Stimulated activated CD8-positive, alpha-beta memory T cell treated with anti-CD3 and anti-CD28 coated beads, Interleukin-4, amount 100 ng/mL, for 4 hours (primary cell): ENCODE measurements at places on chromosomes 4 and X.

DNA sequence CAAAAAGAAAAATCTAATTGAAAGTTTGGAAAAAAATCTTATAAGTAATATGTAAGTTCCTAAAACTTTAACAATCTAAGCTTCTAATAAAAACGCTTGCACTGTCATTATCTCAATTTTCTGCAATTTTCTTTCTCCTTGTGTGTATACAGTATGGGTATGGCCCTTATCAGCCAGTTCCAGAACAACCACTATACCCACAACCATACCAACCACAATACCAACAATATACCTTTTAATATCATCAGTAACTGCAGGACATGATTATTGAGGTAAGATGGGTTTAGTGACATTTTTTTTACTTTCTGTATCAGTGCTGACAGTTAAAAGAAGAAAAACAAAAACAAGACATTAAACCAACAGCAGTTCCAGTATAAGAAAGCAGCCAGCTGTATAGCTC, 4.9 kb downstream of the STATH start:
- DNase-seq: no peak

GRCh38 chrX:153580700-153581386, 18.1 kb downstream of the CCNQ start:
- DNase-seq: no peak

DNA sequence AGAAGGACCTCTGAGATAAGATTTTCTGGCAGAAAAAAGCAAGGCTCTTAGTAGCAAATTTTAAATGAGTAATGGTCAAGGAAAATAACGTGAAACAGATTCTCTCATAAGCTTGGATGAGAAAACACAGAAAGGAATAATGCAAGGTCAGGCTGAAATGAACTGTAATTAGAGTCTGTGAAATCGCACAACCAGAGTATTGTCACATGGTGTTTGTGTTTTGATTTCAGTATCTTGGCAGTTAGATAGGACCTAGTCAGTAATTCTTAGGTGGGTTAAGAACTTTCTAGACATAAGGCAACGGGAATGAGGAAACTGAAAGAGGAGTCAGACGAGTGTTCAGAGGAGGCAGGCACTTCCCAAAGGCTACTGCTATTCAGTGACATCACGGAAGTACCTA, 34.6 kb downstream of the LIMCH1 start:
- no peak for DNase-seq

GRCh38 chr4:72895408-72895807, 174.1 kb downstream of the COX18 start:
- DNase-seq: no peak

DNA sequence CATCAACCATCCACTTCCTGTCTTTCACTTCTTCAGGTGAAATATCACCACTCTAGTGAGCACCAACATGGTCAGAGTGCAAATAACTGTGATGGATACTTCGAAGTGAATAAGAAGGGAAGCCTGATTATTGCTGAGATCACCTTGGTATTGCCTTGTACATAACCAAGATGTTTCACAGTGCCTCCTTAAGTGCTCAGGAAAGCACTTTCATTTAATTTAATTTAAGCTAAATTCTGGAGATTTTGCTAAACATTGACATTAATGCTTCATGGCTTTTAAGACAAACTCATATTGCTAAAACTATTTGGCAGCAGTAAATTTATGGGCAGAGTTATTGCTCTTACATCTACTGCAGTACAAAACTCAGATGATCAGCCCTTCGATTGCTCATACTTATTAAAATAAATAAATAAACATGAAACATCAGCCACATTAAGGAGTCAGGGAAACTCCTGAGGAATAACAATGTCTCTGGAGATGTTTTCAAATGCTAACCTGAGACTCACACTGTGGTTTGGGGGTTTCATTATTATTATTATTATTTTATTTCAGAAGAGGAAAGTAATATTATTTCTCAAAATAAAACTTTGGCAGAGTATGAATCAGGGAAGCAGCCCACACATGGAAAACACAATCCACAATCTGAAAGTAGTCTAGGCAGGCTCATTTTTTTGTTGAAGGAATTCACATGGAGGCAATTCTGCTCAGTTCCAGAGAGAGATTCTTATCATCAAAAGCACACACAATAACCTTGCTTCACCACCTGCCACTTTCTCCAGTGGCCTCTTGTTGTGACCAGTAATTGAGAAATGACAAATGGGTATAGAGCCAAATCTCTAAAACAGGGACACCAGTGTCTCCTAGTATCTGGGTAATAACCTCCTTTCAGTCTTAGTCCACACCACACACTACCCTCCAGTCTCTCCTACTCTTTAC, 344.2 kb downstream of the MAPK10 start:
- DNase-seq: no peak

- DNase-seq: no peak
These were observed 261.6 kb downstream of the SPATA18 start for GRCh38 chr4:52312722-52313121.

- no peak for DNase-seq
These were observed 209.8 kb upstream of the NR3C2 start for GRCh38 chr4:148651991-148652390.

DNA sequence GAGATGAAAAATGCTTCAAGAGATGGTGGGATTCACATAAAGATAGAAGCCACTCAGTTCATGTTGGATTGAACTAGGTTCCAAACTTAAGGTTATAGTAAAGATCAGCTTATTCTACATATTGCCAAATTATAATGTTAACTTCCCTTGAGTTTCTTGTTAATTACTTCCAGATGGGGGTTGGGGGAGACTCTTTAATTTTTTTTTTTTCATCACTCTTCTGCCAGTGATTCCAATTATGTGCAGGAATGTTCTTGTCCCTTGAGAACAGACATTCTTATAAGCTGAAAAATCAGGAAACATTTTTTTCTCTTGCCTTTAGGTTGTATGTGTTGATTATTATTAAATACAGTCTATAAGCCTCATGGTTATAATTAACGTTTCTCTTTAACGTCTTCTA, 30.0 kb downstream of the MND1 start:
- DNase-seq: no peak

DNA sequence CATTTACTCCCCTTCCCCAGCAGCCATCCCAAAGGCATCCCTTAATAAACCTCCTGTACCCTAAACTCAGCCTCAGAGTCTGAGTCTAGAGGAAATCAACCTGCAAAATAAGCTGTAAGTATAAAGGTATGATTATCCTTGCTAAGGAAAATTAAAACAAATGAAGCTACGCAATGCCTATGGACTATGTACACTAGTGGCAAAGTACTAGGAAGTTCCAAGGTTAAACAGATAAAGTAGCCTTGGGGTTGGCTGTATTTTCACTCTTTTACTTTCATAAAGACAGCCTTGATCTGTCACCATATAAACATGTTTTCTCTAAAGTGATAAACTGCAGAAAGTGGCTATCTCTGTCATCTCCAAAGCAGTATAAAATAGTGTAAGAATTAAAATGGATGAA, 35.9 kb downstream of the MAP3K15 start:
- no peak for DNase-seq

DNA sequence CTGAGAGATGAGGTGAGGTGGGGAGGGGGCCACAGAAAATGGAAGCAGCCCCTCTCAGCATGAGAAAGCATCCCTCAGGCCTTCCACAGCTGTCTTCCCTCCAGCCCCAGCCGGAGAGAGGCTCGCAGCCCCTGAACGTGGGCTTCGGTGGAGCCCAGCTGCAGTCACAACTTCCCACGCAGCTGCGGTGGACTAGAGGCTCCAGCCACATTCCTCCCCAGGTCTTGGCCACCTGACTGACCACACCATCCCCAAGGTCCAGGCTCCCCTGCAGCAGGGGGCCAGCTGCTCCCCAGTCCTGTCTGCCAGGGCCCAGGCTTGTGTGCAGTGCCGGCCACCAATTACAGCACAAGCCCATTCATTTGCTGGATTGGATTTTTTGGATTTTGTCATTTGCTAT, 212.3 kb upstream of the BCOR start:
- no peak for DNase-seq

DNA sequence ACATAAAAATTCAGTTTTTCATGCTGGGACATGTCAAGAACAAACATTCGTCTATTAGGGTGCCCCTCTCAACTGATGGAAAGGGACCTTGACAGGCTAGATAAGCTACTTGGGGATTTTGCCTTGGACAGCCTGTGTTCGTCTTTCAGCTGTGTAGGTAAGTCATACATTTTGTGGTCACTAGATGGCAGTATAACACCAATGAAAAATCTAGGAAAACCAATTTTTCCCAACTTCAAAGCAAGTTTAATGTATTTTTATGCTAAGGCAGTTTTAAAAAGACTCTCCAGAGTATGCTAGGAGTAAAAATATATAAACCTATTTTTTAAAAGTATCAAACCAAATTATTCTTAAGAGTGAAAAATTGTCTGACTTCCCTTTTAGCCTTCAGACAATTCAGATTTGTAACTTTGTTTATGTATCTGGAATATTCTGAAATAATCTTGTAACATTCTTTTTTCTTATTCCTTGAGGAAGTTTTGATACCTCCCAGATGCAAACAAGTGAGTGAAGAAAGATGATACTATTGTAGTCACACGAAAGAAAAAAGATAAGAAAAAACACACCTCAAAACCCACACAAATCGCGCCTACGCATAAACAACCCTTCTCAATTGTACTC, 158.3 kb downstream of the CPE start:
- no peak for DNase-seq

- DNase-seq: no peak
These were observed 444.3 kb upstream of the ATOH1 start for GRCh38 chr4:93384241-93384640.

- no peak for DNase-seq
These were observed 77.5 kb downstream of the IRF2 start for GRCh38 chr4:184396570-184397515.

DNA sequence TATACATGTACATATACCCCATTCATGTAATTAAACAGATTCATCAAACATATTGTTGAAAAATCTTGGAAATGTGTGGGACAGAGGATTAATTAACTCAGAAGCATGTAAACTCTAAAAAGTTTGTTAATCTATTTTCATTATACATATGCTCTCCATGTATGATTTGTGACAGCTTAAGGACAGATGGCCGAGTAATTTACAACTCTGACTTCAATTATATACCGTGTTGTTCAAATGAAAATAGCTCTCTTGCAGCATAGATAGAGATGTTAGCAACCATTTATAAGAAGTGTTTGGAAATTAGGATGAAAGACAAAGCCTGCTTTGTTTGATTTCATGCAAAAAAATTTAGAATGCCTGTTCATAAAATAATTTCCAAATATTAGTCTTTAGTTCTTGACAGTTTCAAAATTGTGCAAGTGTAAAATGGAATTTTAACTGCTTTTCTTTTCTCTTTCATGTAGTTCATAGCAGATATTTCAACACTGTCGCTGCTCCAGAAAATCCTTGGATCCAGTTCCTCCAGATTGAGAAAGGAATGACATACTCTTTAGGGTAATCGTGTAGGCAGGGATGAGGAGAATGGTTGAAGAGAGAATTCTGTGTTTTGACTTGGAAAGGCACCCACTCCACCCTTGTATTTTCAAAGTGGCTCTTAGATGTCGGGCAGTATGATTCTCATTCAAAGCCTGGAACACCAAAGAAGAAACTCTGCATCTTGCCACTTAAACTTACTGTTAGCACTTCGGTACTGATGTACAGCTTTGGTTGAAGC, 23.1 kb downstream of the AFF2 start:
- DNase-seq: no peak

DNA sequence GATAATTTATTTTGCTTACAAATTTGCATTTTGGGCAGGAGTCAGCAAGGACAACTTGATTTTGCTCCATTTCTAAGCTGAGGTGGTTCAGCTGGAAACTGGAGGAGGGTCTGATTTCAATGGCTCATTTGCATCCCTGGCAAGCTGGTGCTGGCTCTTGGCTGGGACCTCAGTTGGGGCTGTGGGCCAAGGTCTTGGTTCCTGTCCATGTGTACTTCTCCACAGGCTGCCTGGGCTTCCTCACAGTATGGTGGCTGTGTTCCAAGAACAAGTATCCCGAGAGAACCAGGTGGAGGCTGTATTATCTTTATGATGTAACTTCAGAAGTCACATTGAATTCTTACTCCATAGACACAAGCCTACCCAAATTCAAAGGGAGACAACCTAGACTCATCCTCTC, 77.0 kb upstream of the STX18 start:
- DNase-seq: no peak

GRCh38 chr4:78168029-78168428, 110.9 kb downstream of the FRAS1 start:
- DNase-seq: no peak

GRCh38 chr4:108359130-108359985, 190.6 kb upstream of the LEF1 start:
- no peak for DNase-seq

GRCh38 chr4:184293552-184293951, 75.9 kb upstream of the ENPP6 start:
- DNase-seq: no peak

- no peak for DNase-seq
These were observed 266.6 kb downstream of the BANK1 start for GRCh38 chr4:102057122-102057521.

GRCh38 chrX:8323356-8323755, 141.3 kb upstream of the VCX3B start:
- DNase-seq: no peak

DNA sequence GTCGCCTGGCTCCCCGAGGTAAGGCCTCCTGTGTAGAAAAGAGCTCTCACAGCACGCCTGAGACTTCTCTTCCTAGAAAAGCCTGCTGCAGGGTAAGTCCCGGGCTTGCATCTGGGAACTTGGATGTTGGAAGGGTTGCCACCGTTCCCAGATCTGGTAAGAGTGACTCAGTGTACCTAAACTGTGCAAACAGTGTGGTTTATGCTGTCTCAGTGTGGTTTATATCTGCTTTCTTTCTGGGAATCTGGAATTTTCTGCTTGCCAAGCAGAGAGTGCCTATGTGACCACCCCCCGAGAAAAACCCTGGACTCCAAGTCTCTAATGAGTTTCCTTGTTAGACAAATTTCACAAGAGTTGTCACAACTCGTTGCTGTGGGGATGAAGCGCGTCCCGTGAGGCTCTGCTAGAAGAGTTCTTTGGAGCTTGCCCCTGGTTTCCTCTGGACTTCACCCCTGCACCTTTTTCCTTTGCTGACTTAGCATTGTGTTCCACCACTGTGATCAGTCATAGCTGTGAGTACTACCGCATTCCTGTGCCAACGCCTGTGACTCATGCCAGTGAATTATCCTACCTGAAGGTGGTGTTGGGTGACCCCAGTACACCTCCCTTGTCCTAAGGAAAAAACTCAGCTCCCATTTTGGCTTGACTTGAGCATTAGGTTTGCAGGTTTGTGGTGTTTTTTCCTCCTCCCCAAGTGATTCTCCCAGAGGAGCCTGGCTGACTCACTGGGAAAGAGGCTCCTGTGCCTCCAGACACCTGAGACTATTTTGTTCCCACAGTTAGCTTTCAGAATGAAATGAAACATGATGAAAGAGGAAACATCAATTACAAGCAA, 14.5 kb downstream of the SLC2A9 start:
- DNase-seq: no peak

- no peak for DNase-seq
These were observed 1618.0 kb upstream of the PCDH10 start for GRCh38 chr4:131531087-131531486.

DNA sequence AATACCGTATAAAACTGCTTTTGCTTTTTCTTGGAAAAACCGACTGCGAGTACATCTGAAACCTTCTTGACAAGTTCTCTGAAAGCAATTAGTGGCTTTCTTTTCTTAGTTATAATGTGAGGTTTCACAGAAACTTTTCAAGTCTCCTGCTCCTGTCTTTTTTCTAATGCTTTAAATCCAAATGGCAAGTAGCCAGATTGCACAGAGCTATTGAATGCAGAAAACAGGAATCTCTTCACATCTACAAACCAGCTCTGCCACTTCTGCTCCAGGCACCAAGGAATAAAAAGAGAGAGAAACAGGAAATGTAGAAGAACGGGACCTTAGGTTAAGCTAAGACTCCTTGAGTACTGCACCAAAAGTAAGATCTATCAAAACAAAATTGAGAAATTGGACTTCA, 267.3 kb upstream of the TET2 start:
- no peak for DNase-seq

- no peak for DNase-seq
These were observed 22.2 kb downstream of the ARHGAP10 start for GRCh38 chr4:147754037-147754445.
